A549 treated with DMSO at 1 μM for 4 hours (cell line): ENCODE measurements at places on chromosomes 1 and 21. TPM values are rescaled to one million over a fixed set of nuclear protein-coding genes. Genes with fewer than 3 reads are reported as not detected.

The IL19 gene
- total RNA-seq = not detected in 5 replicates

The C1orf210 gene
- total RNA-seq = not detected in 5 replicates

The JAM2 gene
- total RNA-seq = 0.09 TPM in 1 of 5 replicates, not detected in the others

The INAVA gene
- total RNA-seq = 40.0 to 45.9 TPM (median 41.7 TPM) in 5 replicates

The C4BPA gene
- total RNA-seq = 0.48 to 1.0 TPM (median 0.64 TPM) in 5 replicates

The CR2 gene
- total RNA-seq = not detected in 5 replicates

The AMPD1 gene
- not detected in 5 replicates for total RNA-seq

The GPR37L1 gene
- total RNA-seq = 0.13 to 0.22 TPM (median 0.15 TPM) in 5 replicates

The SGIP1 gene
- not detected in 5 replicates for total RNA-seq

The ABCD3 gene
- total RNA-seq = 20.3 to 28.1 TPM (median 24.3 TPM) in 5 replicates

The CHI3L1 gene
- not detected in 5 replicates for total RNA-seq

The C8B gene
- total RNA-seq = not detected in 5 replicates

The SERTAD4 gene
- total RNA-seq = 0.61 to 1.8 TPM (median 0.91 TPM) in 5 replicates
